Stimulated activated CD8-positive, alpha-beta memory T cell treated with anti-CD3 and anti-CD28 coated beads, Interleukin-4, amount 100 ng/mL, for 4 hours (primary cell): ENCODE measurements at places on chromosomes 2 and 18.

- no peak for DNase-seq
These were observed 249.4 kb upstream of the SOX11 start for GRCh38 chr2:5442736-5443135.

GRCh38 chr2:221494556-221494955, 77.5 kb downstream of the EPHA4 start:
- no peak for DNase-seq

- DNase-seq = no peak
These were observed 56.6 kb downstream of the ATIC start for GRCh38 chr2:215368493-215368809.

- DNase-seq = no peak
These were observed 112.4 kb downstream of the CYRIA start for GRCh38 chr2:16553226-16553625.

- DNase-seq = no peak
These were observed 249.2 kb downstream of the NAPG start for GRCh38 chr18:10775026-10775425.

GRCh38 chr2:127577973-127578372, 42.5 kb downstream of the MYO7B start:
- DNase-seq = no peak

DNA sequence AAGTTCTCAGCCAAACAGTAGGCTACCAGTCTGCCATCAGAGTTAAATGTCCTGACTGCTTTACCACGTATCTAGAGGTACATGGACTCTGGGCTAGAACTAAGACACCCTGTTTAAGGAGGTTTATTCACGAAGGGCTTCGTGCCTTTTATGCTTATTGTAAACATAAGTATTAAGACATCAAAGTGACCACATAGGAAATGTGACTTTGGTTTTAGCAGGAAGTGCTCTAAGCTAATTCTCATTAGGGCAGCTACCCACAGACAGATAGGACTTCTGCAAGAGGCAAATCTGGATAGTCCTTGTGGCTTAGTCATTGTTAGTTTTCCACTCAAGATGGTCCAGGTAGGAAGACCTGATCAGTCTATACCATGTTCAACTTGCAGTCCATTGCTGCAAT, 233.3 kb upstream of the MGAT5 start:
- no peak for DNase-seq

DNA sequence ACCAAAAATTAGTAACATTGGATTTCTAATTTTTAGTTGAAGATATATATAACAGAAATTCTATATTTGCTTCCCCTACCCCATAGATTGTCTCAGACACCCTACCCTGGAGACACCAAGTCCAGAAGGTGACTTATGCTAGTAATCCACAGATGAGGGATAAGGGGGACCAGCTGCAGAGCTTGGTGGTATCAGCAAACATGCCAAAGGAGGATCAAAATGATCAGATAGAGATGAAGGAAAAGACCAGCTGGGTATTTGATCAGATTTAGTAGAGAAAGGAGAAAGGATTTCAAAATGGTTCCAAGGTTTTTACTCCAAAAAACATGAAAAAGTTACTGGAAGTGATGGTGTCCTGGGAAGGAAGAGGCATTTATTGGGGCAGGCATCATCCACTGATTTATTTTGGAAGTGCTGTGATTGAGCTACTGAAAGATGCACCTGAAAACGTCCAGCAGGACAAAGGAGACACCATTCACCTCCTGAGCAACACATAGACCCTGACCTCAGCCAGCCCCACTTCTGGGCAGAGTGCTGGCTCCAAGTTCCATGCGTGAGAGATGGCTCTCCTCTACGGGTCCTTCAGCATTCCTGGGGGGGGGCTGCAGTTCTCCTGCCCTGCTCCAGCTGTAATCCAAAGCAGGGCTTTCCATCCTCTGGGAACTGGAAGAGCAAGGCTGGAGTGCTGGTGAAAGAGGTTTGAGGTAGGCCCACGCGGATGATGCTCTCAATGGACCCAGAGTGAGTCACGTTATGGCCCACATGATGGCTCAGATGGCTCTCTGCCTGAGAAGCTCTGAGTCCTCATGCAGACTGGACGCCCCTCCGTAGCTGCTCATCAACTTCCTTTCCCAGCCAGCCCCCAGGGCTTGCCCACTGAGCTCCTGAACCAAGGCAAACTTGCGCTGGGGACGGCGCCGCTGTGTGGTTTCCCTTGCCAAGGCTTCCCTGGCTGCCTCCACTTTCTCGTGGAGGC, 3.7 kb upstream of the LRRFIP1 start:
- DNase-seq = no peak

DNA sequence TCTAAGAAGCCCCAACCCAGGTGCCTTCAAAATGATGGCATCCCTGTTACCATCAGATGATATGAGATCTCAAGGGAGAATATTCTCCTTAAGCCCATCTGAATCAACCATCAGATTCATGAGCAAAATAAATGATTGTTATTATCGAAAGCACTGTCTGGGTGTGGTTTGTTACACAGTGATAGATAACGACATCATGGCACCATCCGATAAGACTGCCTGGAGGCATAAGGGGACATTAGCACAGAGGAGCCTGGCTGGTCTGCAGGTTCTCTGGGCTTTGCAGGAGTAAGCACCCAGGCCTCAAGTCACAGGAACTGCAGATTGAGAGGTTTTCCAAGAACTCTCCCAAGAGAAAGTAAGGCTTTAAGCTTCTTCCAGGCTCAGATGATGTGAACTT, 15.6 kb downstream of the BMP10 start:
- no peak for DNase-seq

- DNase-seq = no peak
These were observed 168.5 kb upstream of the KLF7 start for GRCh38 chr2:207334301-207334623.

DNA sequence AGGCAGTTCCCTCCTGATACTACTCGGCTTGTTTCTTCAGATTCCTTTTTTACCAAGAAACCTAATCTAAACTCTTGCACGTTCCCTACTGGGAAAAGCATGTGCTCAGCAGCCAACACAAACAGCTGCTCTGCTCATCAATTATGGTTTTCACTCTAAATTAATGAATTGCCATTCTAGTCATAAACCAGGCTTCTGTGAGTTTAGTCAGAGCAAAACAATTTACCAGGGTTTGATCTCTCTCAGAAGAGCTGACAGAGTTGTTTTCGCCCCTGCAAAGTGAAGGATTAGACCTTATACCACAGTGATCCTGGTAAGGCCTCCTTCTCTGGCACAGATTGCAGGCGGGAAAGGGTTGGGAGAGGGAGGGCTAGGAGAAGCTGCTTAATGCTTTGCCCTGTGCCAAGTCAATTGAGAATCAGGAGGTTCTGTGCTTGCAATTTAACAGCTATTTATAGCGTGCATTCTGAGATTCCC, 57.2 kb downstream of the REEP1 start:
- no peak for DNase-seq

DNA sequence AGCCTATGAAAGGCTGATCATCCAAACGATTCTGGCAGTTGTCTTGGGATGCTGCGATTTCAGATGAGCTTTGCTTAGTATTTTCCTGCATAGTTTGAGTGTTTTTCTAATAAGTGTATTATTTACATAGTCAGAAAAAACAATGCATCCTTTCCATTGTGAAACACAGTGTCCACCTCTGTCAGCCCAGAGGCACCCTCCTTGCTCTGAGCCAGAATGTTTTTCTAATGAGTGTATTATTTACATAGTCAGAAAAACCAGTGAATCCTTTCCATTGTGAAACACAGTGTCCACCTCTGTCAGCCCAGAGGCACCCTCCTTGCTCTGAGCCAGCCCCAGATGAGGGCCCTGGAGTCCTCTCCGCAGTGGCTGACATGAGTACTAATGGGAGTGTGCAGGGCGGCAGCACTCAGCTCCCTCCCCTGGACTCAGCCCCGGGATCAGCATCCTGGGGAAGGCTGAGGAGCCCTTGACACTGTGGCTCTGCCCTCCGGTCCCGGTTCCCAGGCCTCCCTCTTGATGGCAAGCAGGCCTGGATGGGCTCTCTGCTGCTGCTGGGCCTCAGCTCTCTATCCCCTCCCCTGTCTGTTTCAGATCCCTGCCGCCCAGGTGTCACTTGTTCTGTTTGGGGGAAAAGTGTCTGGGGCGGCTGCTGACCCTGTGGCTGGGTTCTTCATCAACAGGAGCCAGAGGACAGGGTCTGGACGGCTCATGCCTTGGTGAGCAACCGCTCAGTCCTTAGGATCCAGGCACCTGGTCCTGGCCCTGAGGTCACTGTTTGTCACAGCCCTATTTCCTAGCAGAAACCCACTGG, 5.9 kb downstream of the MFSD2B start:
- no peak for DNase-seq

GRCh38 chr18:63119647-63120046, 199.9 kb downstream of the BCL2 start:
- no peak for DNase-seq

DNA sequence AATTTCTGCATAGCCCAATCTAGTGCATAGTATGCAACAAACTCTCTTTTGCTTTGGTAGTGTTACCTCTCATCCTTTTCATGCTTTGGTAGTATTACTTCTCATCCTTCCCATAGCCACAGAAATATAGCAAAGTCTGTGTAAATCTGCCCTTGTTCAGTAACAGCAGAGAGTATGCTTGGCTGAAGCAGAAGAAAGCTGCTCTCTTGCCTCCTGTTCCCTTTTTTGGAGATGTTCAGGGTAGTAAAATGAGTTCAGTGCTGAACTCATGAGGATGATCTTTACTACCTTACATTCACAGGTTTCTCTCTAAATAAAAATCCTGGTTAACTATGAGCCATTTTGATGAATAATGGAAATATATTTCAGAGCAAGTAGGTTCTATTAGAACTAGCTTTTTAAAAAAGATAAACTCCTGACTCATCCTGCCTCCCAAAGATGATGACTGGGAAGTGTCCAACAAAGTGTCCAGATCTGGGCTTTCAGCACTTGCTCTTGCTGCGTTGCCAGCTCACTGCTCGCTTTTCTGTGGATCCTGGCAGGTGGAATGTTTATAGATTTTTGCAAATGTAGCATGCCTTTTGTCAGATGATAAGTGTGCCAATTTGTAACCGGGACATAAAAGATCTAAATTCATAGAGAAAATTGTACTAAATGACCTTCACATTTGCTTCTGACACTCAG, 29.4 kb upstream of the CHMP3 start:
- DNase-seq = no peak

GRCh38 chr2:70984576-70985282, 6.3 kb downstream of the ANKRD53 start:
- DNase-seq = peak; percentile 60

DNA sequence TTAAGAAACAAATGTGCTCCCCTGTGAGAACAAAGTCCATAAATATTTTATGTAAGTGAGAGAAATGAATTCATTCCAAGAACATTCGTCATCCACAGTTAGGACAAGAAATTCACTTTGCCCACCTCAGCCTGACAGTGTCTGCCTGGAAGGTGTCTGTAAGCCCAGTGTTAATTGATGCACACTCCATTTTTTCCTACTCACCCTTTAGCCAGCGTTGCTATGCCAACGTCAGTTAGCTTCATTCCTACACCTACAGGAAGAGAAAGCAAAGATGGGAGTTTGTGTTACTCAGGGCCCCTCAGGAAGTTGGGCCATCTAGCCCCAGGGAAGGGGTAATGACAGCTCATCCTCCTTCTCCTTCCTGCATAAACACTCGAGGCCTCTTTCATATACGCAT, 131.0 kb downstream of the ALPK2 start:
- DNase-seq = no peak

DNA sequence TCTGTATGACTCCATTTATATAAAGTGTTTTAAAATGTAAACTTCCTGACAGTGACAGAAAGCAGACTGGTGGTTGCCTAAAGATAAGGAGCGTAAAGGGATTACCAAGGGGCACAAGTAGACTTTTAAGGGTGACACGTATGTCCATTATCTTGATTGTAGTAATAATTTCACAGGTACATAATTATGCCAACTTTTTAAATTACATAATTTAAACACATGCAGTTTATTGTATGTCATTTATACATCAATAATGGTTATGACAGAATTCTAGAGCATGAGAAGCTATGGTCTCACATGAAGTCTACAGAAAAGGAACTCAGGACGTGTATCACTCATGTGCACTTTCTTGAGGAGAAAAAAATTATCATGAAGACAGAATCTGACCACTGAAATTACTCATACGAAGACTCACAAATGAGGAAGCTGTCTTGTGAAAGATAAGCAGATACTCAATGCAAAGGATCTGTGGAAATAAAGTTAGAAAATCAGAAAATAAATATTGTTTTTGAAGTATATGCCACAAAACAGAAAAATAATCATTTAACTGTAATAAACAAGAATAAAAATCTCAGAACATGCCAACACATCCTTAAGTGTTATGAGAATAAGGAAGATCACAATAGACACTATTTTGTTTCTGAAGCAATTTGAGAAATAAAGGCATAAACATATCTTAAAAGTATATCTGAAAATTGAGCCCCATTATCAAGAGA, 84.4 kb downstream of the TMEM131 start:
- DNase-seq = no peak

- no peak for DNase-seq
These were observed 163.1 kb downstream of the MIB1 start for GRCh38 chr18:21903709-21904108.
